ENCODE measurements at places on chromosomes 7 and 10. TPM values are rescaled to one million over a fixed set of nuclear protein-coding genes. Genes with fewer than 3 reads are reported as not detected.

OR2A42 gene
- not detected for total RNA-seq

ZNF746 gene
- 20.0 TPM for total RNA-seq

GJD4 gene
- total RNA-seq: not detected

PTPRN2 gene
- 11.9 TPM for total RNA-seq

HTR5A gene
- total RNA-seq: not detected

MSMB gene
- total RNA-seq: 15.8 TPM

TMEM178B gene
- total RNA-seq: 3.5 TPM

SRRM3 gene
- 1.6 TPM for total RNA-seq

BAMBI gene
- total RNA-seq: 19.4 TPM

STEAP1 gene
- total RNA-seq: 13.1 TPM

IFIT5 gene
- total RNA-seq: 14.7 TPM

PNLIPRP2 gene
- total RNA-seq: 1.2 TPM

OSBPL3 gene
- 20.5 TPM for total RNA-seq

MBLAC1 gene
- 4.3 TPM for total RNA-seq

COMMD3 gene
- total RNA-seq: 42.7 TPM

Measured in mucosa of gallbladder (tissue), 1 donor.